ENCODE measurements at places on chromosomes 5 and 9. TPM values are rescaled to one million over a fixed set of nuclear protein-coding genes. Genes with fewer than 3 reads are reported as not detected.

- no peak overlapping the region for H3K4me3 ChIP-seq
- H3K4me1 ChIP-seq: no peaks in the 10 kb centered on the region
- no peaks in the 10 kb centered on the region for H3K27me3 ChIP-seq
- H3K36me3 ChIP-seq: no peaks in the 10 kb centered on the region
Observed at GRCh38 chr5:142342128-142342981, 17.5 kb upstream of the SPRY4 start.

GRCh38 chr9:87516222-87516925, 18.7 kb downstream of the DAPK1 start:
- H3K27ac ChIP-seq: peak overlapping the region; percentile 75
- H3K4me1 ChIP-seq: peaks cover 70% of the 10 kb centered on the region
- no peaks in the 10 kb centered on the region for H3K27me3 ChIP-seq
- no peak overlapping the region for H3K4me3 ChIP-seq
- DNase-seq: peak; percentile 86

- no peaks in the 10 kb centered on the region for H3K4me1 ChIP-seq
- H3K4me3 ChIP-seq: no peak overlapping the region
- H3K27ac ChIP-seq: no peak overlapping the region
- H3K27me3 ChIP-seq: peaks cover 20% of the 10 kb centered on the region
Observed at GRCh38 chr5:180127682-180128670, 56.4 kb upstream of the RNF130 start.

GRCh38 chr5:120599576-120599975, 135.5 kb downstream of the PRR16 start:
- no peak overlapping the region for H3K27ac ChIP-seq
- no peaks in the 10 kb centered on the region for H3K4me1 ChIP-seq
- H3K36me3 ChIP-seq: no peaks in the 10 kb centered on the region
- H3K27me3 ChIP-seq: no peaks in the 10 kb centered on the region
- no peak for DNase-seq

- DNase-seq: no peak
- peaks cover 51% of the 10 kb centered on the region for H3K36me3 ChIP-seq
- H3K4me1 ChIP-seq: no peaks in the 10 kb centered on the region
- no peaks in the 10 kb centered on the region for H3K27me3 ChIP-seq
- H3K27ac ChIP-seq: no peak overlapping the region
- H3K4me3 ChIP-seq: no peak overlapping the region
Observed at GRCh38 chr9:35056571-35057270, 15.7 kb downstream of the VCP start.

- H3K27ac ChIP-seq: peak overlapping the region; percentile 26
- peaks cover 8% of the 10 kb centered on the region for H3K4me1 ChIP-seq
- no peaks in the 10 kb centered on the region for H3K27me3 ChIP-seq
- peaks cover 7% of the 10 kb centered on the region for H3K36me3 ChIP-seq
Observed at GRCh38 chr5:53095217-53095616, 14.3 kb downstream of the MOCS2 start.

The STARD4 gene
- 7.5 TPM for total RNA-seq

The CBY3 gene
- total RNA-seq: 0.66 TPM

The PTAR1 gene
- total RNA-seq: 79.6 TPM
